ENCODE measurements at places on chromosomes 16 and 17. TPM values are rescaled to one million over a fixed set of nuclear protein-coding genes. Genes with fewer than 3 reads are reported as not detected.

- no peak for DNase-seq
Observed at GRCh38 chr17:73867056-73867455, 222.8 kb upstream of the SDK2 start.

The OTOA gene
- total RNA-seq: not detected

DNA sequence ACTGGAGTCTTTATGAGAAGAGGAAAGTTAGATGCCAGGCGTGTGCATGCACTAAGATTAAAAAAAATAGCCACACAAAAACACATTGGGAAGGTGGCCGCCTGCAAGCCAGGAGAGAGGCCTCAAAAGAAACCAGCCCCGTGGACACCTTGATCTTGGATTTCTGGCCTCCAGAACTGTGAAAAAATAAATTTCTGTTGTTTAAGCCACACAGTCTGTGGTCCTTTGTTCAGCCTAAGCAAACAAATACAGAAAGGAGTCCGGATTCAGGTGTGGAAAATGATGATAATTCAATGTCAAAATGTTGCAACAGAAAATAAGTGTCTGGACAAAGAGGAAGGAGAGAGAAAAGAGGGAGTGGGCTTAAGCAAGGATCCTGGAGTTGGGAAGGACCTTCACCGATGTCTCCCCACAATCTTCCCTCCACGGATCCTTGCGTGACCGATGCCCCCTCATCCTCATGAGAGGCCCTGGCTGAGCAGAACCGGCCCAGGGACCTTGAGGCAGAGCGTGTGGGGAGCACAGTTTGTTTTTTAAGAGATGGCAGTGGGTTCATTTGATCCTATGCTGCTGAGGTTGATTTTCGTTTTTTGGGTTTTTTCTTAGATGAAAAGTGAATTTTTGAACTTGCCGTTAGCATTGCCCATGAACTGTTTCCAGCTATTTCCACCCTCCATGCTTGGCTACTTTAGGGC is 133.2 kb downstream of the IRX3 start:
- no peak for DNase-seq

GRCh38 chr16:89003831-89004208 is 26.8 kb upstream of the CBFA2T3 start:
- DNase-seq: no peak

- DNase-seq: no peak
Observed at GRCh38 chr17:42514867-42515266, 21.2 kb upstream of the NAGLU start.

GRCh38 chr17:29624586-29624985 is 1.9 kb upstream of the CORO6 start:
- DNase-seq: no peak

The RSKR gene
- total RNA-seq: 17.2 TPM

DNA sequence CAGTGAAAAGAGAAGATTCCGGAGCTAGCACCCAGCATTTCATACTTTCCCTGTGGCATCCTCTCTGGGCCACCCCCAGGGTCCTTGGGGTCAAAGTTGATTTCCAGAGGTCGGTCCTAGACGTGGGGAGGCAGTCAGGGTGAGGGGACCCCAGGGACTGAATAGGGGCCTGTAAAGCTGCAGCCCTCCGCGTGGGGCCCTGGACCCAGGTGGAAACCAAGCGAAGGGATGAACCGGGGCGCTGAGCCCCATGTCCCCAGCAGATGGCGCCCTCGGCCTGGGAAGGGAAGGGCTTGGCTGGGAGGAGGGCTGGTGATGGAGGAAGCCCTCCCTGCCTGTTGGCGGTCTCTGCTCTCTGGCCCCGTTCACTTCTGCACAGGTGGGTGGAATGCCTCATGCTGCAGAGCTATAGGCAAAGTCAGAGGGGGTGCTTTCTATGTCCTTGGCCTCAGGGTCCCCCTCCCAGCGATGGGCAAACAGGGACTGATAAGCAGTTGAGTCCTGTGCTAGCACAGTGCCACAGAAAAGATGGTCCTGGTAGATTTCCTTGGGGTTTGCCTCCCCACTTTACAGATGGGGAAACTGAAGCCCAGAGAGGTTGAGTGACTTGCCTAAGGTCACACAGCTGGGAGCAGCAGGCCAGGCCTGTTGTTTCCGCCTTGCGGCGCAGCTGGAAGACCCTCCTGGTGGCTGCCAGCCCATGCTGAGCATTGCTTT is 163.4 kb upstream of the CIBAR2 start:
- peak; percentile 30 for DNase-seq

The MYL4 gene
- total RNA-seq: 0.49 TPM

- DNase-seq: no peak
Observed at GRCh38 chr16:56423584-56424403, 1.6 kb downstream of the AMFR start.

- DNase-seq: no peak
Observed at GRCh38 chr17:64332502-64332901, 58.2 kb downstream of the PECAM1 start.

Data from Panc1 (cell line).